Naive thymus-derived CD4-positive, alpha-beta T cell (primary cell): ENCODE measurements at places on chromosomes 1 and 21. TPM values are rescaled to one million over a fixed set of nuclear protein-coding genes. Genes with fewer than 3 reads are reported as not detected.

The S100A7A gene
- not detected for total RNA-seq

The ST6GALNAC3 gene
- total RNA-seq, result 4.8 TPM

The ATP6V1G3 gene
- total RNA-seq, result not detected

The PLA2G2A gene
- not detected for total RNA-seq

The SMCP gene
- not detected for total RNA-seq

DNA sequence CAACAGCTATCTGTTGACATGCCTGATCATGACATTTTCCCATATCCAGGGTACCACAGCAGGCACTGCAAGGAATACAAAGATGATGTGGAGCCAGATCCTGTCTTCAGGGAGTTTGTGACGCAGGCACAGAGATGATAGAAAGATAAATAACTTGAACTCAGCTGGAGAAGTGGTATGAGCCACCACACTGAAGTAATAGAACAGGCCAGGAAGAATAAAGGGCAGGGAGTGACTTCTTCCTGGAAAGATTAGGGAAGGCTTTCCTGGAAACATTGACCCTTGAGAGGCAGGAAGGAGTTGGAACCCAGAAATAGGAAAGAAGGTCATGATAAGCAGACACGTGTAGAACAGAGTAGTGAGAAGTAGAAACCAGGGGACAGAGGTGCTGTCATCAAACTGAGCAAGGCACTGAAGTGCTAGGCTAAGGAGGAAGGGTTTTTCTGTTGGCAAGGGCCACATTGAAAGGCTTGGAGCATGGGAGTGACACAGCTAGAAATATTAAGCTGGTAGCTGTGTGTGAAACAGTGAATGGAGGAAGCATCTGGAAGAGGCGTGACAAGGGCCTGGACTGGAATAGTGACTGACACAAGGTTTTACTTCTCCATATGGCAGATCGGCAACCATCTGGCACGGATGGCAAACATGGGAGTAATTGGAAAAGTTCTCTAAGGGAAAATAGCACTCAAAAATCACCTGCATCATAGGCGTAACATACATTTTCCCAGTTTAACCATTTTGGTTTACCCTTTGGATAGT, 68.4 kb downstream of the AK5 start:
- DNase-seq, result no peak

DNA sequence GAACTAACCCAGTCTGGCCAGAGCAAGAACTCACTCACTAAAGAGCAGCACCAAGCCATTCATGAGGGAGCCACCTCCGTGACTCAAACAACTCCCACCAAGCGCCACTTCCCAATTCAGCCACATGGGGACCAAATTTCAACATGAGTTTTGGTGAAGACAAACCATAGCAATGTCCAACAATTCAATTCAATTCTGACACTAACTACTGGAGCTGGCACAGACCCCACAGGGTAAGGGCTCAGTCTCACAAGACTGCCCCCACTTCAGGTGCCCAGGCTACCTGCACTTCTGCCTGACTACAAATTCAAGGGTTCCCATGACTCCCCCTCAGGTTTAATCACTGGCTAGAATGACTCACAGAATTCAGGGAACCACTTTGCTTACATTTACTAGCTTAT, 48.8 kb upstream of the RAP1A start:
- DNase-seq, result peak; percentile 23

DNA sequence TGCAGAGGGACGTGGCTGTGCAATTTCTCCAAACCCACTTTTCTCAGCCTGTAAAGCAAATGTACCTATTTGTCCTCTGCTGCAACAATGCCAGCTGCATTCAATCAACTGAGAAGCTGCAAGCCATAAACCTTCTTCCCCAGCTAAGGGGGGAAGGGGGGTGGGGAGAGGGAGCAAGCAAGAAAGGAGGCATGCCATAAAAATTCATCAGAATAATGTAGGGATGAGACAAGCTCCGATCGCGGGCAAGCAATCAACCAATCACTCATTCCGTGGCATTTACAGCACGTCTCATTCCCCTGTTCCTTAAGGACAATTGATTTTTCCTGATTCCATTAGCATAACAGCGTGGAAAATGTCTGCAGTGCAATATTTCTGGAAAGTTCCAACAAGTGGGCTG, 144.8 kb downstream of the DMRTA2 start:
- no peak for DNase-seq

- DNase-seq, result no peak
Measured at GRCh38 chr1:160069460-160070231, at the start of gene KCNJ10. Gene KCNJ10 (minus strand): TSS chr1:160070160. CDS start chr1:160042532, 27,628 bp downstream.

GRCh38 chr21:34745557-34746255, 76.9 kb downstream of the CLIC6 start:
- DNase-seq, result peak; percentile 60

DNA sequence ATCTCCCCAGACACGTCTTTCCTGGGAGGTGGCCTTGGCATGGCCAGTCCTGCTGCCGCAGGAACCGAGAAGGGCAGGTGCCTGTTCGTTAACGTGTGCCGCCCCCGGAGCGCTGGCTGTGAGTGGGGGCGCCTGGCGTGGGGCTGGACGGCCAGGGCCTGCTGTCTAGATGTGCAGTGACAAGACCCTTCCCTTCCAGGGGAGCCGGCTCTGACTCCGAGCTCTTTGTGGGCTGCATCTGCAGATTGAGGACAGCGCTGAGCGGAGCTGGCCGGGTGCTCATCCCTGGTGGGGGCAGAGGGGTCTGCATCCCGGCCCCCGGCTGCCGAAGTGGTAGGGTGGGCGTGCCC, 13.0 kb downstream of the COL18A1 start:
- no peak for DNase-seq

- no peak for DNase-seq
Measured at GRCh38 chr1:59360170-59360569, 63.3 kb downstream of the FGGY start.

DNA sequence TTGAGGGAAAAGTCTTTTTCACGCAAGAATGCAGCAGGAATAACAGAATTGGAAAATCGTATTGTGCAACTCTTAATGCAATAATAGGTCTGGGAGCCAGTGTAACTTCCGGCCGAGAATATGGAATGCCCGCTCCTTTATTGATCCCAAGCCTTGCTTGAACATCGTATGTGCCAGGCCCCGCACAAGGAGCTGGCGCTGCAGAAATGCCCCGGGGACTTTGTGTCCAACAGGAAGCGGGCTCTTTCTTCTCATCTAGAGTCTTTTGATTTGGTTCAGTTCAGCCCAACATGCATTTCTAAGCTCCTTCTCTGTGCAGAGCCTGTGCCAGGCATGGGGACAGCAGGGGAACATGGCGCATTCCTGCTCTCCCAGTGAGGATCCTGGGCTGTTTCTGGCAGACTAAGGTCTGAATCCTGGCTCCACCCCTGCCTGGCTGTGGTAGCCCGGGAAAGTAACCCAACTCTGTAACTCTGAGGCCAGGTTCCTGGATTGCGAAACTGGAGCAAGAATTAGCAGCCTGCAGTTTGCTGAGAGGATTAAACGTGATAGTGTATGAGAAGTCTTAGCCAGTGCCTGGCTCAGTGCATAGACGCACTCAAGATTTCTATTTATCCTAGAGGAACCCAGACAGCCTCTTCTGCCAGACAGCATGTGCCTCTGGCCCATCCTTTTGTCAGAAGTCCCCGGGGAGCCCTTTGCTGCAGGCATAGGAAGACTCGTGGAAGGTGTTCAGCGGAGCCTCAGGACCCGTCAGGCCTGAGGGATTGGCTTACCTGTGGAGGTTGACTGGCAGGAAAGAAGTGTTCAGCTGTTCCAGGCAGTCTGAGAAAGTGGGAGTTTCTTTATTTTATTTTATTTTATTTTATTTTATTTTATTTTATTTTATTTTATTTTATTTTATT, 987 bp upstream of the CDCP2 start:
- no peak for DNase-seq
